Hematopoietic multipotent progenitor cell treated with erythropoietin and hydrocortisone succinate and interleukin-3 and kit ligand, for 4 days (in vitro differentiated cells): ENCODE measurements at places on chromosomes 6 and 20.

DNA sequence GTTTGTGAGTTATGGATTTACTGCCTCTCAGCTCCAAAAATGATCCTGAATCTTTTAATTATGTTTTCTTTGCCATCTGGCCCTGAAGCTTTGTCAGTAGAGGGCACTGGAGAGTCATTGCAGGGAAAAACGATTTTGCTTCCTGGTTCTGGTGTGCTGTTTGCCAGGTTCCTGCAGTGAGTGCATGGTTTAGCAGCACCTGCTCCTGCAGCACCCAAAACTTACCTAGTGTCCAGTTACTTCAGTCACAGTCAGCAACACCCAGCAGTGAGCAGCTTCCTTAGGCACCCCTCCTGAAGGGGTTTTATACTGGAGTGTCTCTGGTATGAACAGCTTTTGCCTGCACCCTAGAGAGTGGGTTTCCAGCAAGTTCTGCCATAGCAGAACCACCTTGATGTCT, 6.0 kb upstream of the TRIM26 start:
- DNase-seq, result peak; percentile 86

DNA sequence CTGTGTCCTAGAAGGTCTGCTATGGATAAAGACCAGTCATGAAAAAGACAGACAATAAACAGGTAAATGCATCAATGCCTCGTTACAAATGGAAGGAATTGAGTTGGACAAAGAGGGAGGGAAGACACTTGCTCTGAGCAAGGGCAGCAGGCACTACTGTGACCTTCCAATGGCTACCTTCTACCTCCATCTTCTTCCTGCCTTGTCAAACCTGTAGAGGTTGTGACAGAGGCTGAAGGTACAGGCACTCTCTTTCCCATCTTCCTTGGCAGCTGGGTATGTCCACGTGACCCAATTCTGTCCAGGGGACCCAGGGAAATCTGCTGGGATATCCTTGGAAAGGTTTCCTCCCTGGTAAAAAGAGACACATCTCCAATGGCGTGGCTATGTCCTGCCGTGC, 274.8 kb downstream of the TFAP2C start:
- no peak for DNase-seq

GRCh38 chr20:5920581-5920980, 29.8 kb downstream of the TRMT6 start:
- no peak for DNase-seq

GRCh38 chr6:66772800-66773199, 1065.8 kb upstream of the EYS start:
- DNase-seq, result no peak

DNA sequence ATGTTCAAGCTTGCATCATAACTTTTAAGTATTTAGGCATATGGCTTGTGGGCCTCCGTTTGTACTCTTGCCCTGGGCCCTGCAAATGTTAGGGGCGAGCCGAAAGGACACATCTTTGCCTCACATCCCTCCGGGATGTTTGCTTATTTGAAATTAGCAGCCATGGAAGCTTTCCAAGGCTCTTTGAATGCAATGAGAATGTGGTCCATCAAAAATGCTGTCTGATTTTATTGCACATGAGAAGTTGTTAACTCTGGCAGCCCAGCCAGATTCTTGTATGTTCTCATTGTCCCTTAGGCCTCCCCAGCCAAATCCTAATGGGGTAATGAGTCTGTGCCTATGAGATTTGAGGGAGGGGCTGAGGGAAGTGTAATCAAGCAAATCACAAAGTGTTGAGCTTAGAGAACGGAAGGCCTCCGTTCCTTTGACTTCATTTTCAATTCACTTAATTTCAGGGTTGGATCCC, 261.2 kb upstream of the MARCKS start:
- no peak for DNase-seq

DNA sequence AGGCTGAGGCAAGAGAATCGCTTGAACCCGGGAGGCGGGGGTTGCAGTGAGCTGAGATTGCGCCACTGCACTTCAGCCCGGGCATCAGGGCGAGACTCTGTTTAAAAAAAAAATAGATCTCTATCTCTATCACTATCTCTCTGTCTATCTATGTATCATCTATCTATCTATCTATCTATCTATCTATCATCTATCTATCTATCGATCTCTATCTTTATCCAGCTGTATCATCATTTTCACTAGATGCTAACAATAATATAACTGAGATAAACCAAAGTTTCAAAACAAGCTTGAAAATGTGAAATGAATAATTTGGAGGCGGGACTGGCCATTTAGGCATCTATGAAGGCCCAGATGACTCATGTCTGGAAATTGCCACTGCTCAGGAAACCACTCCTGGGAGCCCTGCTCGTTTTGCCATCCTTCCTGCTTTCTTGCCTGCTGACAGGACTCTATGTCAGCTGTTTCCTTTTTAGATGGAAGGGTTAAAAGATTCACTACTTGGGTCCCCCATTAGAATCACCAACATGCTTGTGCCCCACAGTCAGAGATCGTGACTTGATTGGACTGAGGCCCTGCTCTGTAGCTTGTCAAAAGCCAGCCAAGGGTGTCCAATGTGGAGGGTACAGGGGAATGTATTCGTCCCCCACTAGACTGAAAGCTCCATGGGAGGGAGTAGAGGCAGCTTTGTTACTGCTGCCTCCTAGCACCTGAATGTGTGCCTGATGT, 61.7 kb downstream of the UTRN start:
- DNase-seq, result peak; percentile 27

DNA sequence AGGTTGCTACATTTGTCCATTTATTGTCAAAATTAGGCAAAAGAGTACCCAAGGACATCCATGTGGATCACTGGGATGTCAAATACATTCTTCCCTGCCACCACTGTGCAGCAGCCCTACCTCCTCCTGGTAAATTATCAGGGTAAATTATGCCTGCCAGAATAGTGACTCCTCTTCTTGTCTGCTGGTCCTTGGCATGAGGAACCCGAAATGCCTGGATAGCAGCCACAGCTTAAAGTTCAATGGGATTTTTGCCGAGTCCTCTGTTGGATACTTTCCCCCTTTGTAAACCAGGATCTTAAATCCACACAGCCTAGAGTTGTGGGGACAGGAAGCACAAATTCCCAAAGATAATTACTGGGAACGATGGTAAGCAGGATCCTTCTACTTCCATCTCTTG, 173.3 kb downstream of the RFX6 start:
- DNase-seq, result no peak
